ENCODE measurements at places on chromosomes 7 and 10.

- no peak for DNase-seq
These were observed 623 bp upstream of the CEP41 start for GRCh38 chr7:130441408-130441869.

- no peak for DNase-seq
These were observed 50.8 kb downstream of the PIK3CG start for GRCh38 chr7:106915873-106916272.

GRCh38 chr10:110241841-110242240 is 34.4 kb downstream of the MXI1 start:
- no peak for DNase-seq

GRCh38 chr10:110492069-110492822 is 5.5 kb upstream of the DUSP5 start:
- no peak for DNase-seq

- DNase-seq: no peak
These were observed 39.7 kb upstream of the ZNF518A start for GRCh38 chr10:96090463-96090800.

DNA sequence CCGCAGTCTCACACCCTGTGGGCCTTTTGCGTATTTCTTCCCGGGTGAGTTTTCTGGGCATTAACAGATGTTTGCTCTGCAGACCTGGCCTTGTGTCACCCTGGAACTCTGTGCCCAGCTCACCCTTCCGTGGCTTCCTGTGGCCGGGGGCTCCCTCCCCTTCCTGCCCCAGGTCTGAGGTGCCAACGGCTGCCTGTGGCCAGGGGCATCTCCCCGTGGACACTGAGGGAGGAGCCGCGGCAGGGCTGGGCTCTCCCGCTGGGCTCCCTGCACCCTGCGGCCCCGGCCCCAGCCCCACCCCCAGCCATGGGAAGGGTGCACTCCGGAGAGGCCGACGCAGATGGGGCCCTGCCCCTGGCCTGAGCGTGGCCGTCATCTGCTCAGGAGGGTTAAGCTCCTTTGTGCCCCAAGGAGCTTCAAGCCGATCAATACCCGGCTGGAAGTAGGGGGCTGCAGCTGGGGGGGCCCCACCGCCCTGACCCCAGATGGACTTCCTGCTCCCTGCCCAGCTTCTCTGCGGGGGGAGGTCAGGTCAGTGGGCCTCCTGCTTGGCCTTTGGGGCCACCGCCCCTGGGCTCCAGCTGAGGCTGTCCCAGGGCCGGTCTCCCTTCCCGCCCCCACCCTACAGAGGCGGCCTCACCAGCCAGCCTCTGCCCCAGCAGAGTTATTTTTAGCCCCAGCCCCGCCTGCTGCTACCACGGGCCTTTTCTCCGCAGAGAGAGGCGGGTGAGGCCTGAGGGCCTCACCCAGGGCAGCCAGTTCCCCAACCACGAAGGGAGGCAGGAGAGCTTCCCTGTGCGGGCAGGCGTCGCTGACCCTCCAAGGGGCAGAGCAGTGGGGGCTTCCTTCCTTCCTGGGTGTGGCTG is 24.2 kb downstream of the PWWP2B start:
- DNase-seq: no peak

DNA sequence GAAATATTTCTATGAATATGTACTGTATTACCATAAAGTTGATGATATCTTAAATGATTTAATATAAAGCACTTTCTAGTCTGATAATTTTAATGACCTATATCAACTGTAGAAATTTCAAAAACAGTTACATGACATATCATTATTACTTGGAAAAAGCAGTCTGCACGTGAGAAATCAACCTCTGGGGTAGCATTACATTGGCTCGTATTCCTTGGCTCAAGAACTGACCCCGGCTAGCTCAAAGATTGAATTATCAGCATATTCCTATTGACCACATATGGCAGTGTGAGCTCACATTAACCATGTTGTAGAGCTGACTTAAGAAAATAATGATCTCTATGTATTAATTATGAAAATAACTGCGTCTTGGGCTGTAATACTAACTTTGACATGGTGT is 139.3 kb downstream of the PTN start:
- DNase-seq: no peak
